Karpas-422 (cell line): ENCODE measurements at places on chromosomes 6 and 20. TPM values are rescaled to one million over a fixed set of nuclear protein-coding genes. Genes with fewer than 3 reads are reported as not detected.

- H3K27ac ChIP-seq, result no peak overlapping the region
- H3K27me3 ChIP-seq, result no peaks in the 10 kb centered on the region
- H3K4me3 ChIP-seq, result no peak overlapping the region
- H3K4me1 ChIP-seq, result no peaks in the 10 kb centered on the region
Measured at GRCh38 chr6:134436281-134436815, 118.4 kb upstream of the SGK1 start.

DNA sequence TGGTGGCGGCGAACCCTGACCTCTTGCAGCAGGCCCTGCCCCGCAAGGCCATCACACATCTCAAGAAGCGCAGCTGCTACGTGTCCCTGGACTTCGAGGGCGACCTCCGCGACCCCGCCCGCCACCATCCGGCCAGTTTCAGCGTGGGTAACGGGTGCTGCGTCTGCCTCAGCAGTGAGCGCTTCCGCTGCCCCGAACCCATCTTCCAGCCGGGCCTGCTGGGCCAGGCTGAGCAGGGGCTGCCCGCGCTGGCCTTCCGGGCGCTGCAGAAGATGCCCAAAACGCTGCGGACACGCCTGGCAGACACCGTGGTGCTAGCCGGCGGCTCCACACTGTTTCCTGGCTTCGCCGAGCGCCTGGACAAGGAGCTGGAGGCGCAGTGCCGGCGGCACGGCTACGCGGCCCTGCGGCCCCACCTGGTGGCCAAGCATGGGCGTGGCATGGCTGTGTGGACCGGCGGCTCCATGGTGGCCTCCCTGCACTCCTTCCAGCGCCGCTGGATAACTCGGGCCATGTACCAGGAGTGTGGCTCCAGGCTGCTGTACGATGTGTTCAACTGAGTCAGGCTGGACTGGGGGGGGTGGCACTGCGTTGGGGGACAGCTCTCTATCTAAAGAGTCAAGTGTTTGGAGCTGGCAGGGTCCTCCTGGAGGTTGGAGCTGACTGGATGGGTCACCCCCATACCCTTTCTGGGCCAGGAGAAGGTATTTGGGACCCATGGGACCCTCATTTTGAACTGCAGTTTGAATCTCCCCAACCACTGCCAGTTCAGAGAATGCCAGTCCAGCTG is 1.1 kb downstream of the ACTL10 start:
- H3K36me3 ChIP-seq, result peaks cover 16% of the 10 kb centered on the region; the same call in 1 of the 2 replicates
- H3K4me3 ChIP-seq, result peak overlapping the region; percentile 67
- peaks cover 95% of the 10 kb centered on the region for H3K4me1 ChIP-seq
- peak overlapping the region; percentile 89 for H3K27ac ChIP-seq
- H3K27me3 ChIP-seq, result no peaks in the 10 kb centered on the region

DNA sequence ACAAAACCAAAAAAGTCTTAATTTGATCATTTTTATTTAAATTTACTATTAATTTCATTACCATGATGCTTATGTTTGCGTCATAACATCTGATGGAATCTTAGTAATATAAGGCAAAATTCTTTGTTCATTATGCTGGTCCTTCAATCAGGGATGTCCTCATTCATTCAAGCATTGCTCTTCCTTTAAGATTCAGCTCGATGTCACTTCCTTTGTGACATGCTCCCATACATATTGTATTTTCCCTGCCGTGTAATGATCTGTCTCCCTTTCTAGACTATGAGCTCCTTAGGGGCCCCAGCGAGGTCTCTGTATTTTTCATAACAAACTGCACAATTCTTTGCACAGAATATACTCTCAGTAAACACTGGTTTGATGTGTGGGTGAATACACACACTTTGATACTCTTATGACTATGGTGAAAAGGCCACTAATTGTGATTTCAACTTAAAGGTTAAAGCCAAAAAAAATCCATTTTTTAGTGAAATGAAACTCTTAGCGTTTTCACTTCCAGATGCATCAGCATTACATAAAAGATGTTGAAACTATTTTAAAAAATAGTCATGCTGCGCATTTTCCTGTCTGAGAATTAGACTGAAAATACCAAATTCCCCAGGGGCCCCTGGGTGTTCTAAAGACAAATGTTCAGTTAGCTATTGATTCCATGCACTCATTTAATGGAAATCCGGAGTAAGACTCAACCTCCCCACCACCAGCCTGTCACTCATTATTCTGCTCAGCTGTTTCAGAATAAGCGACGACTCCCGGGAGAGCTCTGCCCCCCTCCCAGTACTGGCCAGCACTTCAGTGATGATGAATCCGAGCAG is 169.7 kb downstream of the ATXN1 start:
- H3K36me3 ChIP-seq, result no peaks in the 10 kb centered on the region
- no peak for DNase-seq
- no peak overlapping the region for H3K27ac ChIP-seq
- no peaks in the 10 kb centered on the region for H3K27me3 ChIP-seq

DNA sequence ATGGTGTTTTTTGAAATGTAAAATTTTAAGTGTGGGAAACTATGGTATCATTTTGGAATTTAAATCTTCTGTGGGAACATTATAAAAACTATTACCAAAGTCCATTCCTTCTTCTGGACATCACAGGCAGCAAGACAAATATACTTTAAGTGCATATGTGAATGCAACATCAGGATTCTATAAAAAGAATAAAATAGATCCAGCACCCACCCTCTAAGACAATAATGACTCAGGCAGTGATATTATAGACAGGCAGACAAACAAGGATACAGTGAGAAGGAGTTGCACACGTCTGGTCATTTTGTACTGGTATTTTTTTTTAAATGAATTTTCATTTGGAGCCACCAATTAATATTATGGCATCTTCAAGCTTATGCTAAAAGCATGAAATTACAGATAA is 21.1 kb upstream of the NEDD9 start:
- DNase-seq, result no peak
- no peaks in the 10 kb centered on the region for H3K36me3 ChIP-seq
- no peaks in the 10 kb centered on the region for H3K27me3 ChIP-seq
- no peaks in the 10 kb centered on the region for H3K4me1 ChIP-seq

- no peak overlapping the region for H3K4me3 ChIP-seq
- H3K4me1 ChIP-seq, result peaks cover 4% of the 10 kb centered on the region; the same call in 1 of the 2 replicates
- DNase-seq, result no peak
Measured at GRCh38 chr6:154234019-154234772, 122.4 kb downstream of the IPCEF1 start.

The PRRT1 gene
- 0.29 and 0.75 TPM in 2 replicates for total RNA-seq

The ERVFRD-1 gene
- total RNA-seq, result not detected in 2 replicates
